ENCODE measurements at places on chromosomes 4 and X.

DNA sequence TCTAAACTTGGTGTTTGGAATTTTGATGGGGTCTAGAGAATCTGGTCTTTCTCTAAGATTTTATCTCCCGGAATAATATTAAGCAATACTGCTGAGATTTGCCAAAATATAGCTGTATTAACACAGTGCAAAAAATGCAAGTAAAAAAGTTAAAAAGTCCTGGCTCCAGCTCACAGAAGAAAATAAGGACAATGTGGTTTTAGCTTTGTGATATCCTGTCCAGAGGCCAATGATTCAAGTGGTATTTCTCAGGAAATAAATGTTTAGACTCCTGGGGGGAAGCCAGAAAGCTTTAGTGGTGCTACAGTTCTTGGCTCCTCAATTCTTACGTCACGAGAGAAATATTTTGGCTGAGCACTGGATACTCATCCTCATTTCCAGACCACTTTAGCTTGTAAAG lies 40.9 kb upstream of the IL13RA2 start:
- no peak for DNase-seq

GRCh38 chrX:100647095-100647494 lies 3.1 kb downstream of the SRPX2 start:
- DNase-seq = no peak

DNA sequence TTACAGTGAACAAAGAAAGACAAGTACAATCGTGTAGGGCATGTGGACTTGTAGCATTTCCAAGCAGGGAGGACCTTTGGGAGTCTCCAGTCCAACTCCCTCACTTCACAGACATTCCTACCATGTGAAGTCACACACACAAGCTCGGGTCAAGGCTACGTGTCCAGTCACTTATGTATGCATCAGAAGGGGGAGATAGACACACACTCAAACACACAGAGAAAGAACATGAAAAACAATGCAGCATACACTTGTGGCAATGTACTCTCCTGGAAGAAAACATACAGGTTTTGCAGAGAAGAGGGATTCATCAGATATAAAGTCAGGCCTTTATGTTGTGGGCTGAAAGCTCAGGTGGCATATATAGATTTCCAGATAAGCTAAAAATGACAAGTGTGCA lies 136.1 kb upstream of the MID1 start:
- DNase-seq = peak; percentile 66

DNA sequence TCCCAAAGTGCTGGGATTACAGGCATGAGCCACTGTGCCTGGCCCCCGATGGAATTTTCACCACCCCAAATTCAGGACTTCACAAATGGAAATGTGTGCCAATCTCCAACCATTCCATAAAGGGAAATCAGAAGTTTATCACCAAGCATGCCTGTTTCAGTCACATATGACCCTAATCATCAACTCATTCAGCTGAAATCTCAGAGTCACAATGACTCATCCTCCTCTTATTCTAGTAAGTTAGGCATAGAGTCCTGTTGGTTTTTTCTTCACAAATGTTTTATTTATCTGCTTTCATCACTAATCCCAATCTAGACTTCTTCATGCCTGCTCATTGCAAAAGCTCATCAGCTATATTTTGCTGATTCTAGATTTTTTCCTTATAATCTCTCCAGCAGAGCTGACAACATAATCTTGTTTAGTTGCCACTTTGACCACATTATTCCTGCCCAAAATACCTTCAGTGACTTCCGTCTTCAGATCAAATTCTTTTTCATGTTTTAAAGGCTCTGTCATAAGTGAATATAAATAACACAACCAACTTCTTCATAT lies 83.3 kb downstream of the SLC7A11 start:
- no peak for DNase-seq

- no peak for DNase-seq
These were observed at the start of gene RTL3 for GRCh38 chrX:78658845-78659744. Gene RTL3, minus strand, starts transcription at chrX:78659328. Its CDS starts 908 bp downstream, at chrX:78658420.
